ENCODE measurements at places on chromosomes 2 and 18. TPM values are rescaled to one million over a fixed set of nuclear protein-coding genes. Genes with fewer than 3 reads are reported as not detected.

SCN1A gene
- total RNA-seq, result not detected

DNA sequence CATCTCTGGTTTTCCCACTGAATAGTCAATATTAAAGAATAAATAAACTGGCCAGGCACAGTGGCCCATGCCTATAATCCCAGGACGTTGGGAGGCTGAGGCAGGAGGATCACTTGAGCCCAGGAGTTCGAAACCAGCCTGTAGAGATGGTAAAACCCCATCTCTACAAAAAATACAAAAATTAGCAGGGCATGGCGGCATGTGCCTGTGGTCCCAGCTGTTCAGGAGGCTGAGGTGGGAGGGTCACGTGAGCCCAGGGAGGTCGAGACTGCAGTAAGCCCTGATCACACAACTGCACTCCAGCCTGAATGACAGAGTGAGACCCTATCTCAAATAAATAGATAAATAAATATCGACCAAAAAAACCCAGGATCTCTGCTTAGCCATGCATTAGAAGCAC, 50.2 kb upstream of the BIN1 start:
- DNase-seq, result no peak

CABYR gene
- total RNA-seq, result 5.3 TPM

GRCh38 chr2:217356781-217357180, 496.9 kb upstream of the TNP1 start:
- DNase-seq, result no peak

- DNase-seq, result no peak
These were observed 65.4 kb downstream of the POLE4 start for GRCh38 chr2:75023666-75024455.

- DNase-seq, result no peak
These were observed 186.6 kb downstream of the NEDD4L start for GRCh38 chr18:58230438-58231179.

RNF181 gene
- 216 TPM for total RNA-seq

DNA sequence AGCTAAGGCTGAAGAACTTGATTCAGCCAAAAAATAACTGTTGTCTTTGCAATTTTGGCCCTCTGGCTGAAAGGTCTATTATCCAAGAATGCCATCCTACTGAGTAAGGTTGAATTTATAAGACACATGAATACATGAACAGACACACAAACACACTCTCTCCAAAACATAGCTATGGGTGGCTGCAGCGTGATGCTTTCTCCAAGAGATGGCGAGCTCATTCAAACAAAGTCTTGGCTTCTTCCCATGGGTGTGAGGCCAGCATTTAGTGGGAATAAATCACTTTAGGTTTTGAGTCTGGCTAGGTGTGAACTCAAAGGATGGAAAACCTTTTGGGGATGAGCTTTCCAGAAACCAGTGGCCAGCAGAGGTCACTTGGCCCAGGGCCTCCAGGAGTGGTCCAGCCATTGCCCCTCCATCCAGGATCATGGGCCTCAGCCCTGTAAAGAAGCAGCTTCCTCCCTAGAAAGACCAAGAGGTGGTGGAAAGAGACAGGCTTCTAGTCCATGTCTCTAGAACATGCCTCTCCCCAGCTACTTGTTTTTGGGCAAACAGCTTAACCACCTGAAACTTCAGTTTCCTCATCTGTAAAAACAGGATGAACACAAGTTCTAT, 11.0 kb upstream of the OSR1 start:
- no peak for DNase-seq

DNA sequence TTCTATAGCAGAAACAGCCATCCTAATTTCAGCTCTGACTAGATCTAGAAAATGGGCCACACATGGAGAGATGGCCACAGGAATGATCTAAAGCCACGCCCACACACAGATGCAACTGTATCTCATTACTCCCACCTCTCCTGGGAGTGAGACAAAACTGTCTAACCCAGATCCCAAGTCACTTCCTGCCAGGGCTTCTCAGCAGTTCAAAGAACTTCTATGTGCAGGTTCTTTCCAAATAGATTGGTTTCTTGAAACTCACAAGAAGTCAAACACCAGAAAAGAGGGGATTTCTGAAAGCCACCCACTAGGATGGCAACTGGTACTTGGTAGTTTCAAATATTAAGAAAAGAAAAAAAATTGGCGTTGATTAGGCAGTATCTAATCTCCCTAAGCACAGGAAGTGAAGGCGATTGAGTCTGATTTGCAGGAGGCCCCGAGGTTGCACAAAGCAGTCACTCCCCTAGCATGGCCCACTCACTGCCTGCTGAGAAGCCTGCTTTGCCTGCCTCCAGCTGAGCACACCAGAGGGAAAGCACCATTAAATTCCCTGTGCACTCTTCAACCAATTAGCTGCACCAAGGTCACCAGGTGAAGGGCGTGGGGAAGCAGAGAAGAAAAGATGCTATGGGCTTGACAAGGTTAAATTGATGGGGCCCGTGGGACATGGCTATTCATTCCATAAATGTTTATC, 51.1 kb downstream of the PAPOLG start:
- DNase-seq, result no peak

- DNase-seq, result no peak
These were observed 61.3 kb downstream of the LONRF2 start for GRCh38 chr2:100260712-100261620.

DNA sequence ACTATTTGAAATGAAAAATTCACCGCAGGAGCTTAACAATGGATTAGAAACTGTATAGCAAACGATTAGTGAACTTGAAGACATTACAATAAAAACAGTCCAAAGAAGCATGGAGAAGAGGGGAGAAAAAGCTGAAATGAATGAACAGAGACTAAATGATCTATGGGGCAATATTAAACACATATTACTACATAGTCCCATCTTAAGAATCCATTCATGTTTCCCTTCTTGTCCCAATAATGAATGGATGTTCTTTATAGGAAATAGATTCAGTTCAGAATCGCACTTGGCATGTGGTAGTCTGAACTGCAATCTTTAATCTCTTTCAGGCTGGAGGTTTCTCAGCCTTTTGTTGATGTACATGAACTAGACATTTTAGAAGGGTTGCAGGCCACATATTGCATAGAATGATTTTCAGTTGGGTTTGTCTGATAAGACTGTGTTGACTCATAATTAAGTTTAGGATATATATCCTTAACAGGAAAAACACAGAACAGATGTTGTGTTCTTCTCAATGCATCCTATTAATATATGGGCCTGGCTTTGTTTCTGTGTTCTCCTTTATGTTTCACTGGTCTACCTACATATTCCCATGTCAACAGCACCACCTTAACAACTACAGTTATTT, 27.9 kb downstream of the CCDC88A start:
- DNase-seq, result no peak

DNA sequence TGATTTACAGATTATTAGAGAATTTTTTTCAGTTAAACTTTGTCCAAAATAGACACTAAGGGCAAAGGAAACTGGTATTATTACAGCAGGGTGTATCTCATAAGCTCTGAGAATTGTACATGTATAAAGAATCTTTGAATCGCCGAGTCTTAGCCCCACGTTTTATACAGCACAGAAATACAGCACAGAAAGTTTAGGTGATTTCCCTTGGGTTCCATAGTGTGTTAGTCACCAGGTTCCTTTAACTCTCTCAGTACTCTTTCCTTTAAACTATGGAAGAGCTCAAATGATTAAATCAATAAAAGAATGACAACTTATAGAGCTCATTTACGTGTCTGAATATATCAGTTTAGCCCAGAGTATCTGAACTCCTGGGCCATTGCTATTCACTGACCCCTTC, 256.8 kb downstream of the NEDD4L start:
- no peak for DNase-seq

DNA sequence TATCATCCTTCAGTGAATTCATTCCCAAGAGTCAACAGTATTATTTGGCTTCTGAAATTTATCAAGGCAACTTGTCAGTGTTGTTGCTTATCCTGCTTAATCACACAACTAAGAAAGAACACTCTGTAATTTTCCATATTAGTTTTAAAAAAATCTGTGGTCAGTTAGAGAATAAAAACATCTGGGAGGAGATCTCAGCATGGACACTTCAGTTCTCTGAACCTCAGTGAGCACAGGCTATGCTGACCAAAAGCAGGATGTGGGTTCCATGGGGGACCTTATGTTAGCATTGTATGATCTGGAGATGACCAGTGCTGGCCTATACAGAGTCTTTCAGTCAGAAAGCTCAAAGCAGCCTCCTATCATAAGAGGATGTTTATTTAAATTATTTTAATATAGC, 79.1 kb upstream of the KLHL14 start:
- no peak for DNase-seq

GRCh38 chr2:208179028-208179609, 10.7 kb downstream of the C2orf80 start:
- DNase-seq, result no peak

- DNase-seq, result no peak
These were observed 35.4 kb upstream of the LRP2 start for GRCh38 chr2:169397697-169398096.

GRCh38 chr2:239216614-239217273, 184.1 kb downstream of the HDAC4 start:
- no peak for DNase-seq

DNA sequence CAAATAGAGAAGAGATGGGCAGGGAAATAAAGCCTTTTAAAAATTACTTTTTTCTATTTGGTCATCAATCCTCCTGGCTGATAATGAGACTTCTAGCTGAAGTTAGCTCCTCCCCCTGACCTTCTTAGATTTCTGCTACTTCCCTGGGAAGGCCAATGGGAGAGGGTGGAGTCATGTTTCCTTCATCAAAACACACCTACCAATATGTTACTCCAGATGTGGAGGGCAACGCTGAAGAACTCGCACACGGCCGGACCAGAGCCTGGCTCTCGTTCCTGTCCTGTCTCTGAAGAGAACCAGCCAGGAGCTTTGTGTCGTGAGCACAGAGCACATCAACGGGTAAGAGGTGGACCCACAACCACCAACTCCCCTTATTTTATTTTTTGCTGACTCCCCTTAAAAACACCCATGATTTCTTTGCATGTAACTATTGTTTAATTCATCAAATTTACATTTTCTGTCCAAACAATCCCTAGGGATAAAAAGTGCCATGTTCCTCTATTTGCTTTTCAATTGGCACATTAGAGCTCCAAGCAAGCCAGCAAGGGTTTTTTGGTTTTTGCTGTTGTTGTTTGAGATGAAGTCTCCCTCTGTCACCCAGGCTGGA, 94.9 kb downstream of the ADD2 start:
- DNase-seq, result no peak
